Left renal pelvis (tissue), 4 donors: ENCODE measurements at places on chromosomes 3 and 15. TPM values are rescaled to one million over a fixed set of nuclear protein-coding genes. Genes with fewer than 3 reads are reported as not detected.

GRCh38 chr3:131193641-131194238 lies 167.1 kb downstream of the NEK11 start:
- DNase-seq: no peak

- DNase-seq: no peak
Observed at GRCh38 chr3:160040181-160040580, 51.5 kb downstream of the IL12A start.

- DNase-seq: no peak
Observed at GRCh38 chr3:89847955-89848354, 740.5 kb downstream of the EPHA3 start.

DNA sequence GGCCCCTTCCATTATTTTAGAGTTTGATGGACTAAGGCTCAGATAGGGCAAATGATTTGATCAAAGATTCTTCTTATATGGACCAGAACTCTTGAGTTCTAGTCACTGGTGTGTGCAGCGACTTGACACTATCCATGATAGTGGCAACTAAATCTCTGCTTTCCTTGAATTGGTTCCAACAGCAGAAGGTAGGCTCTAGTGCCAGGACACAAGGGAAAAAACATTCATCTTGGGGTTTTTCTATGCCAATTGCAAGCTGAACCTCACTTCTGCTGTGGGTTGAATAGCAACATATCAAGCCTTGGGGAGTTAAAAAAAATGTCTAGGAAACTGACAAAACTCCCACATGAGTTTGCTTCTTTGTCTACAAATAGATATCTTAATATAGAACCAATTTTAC lies 35.1 kb downstream of the CTXND1 start:
- no peak for DNase-seq

DNA sequence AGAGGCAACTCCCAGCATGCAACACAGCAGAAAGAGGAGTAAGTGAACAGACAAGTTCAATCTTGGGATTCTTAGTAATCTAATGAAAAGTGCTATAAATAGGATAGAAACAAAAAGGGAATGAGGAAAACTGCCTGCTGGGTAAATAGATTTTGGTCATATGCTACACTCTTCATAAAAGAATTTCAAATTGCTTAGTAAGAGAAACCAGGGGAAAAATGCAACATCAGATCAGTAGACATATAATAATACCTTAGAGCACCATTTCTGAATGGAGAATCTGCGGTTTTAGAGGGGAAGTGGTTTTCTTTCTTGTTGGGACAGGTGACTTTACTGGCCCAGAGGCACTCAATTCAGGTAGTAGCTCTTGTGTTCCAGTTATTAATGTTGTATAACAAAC lies 13.4 kb upstream of the TBC1D5 start:
- no peak for DNase-seq

DNA sequence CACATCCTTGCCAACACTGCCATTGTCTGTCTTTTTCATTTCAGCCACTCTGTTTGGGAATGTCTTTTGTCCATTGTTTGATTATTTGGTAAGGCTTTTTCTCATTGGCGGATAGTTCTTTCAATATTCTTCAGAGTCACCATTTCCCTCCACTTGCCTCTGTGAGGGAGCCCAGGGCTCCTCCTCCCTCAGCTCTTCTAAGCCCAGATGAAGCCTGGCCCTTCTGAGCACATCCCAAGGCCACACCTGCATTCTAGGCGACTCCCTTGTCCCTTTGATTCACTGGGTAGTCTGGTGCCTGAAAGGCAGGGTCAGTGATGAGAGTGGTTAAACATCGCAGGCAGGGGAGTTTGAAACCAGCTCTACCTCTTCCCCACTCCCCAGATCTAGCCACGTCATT lies 12.4 kb upstream of the LTF start:
- DNase-seq: no peak

DNA sequence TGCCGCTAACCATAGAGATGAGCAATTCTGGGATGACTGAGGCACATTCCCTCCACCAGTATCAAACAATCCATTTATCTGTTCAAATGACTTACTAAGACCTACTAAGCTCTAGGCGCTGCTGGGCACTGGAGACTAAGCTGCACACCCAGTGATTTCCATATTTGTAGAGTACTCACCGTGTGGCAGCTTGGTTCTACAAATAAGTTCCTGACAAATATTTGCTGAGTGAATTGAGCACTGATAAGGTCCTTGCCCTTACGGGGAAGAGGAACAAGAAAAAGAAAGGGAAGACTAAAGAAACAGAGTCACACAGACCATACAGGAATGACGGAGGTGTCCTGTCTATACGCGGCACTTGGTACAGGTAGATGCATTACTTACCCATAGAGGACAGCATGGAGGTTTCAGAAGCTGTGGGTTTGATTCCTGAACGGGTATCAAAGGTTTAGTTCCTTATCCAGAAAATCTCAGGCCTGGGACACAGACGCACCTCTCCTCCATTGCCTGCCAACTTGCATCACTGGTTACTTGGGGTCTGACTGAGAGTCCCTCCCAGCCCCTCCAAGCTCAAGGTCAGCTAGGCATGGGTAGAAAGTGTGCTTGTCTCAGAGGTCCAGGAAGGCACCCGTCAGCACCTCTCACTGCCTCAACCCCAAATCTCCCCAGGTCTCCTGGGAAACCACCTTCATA lies 298.6 kb upstream of the LYSMD4 start:
- no peak for DNase-seq

- DNase-seq: no peak
Observed at GRCh38 chr3:29475854-29476253, 195.0 kb downstream of the RBMS3 start.

GRCh38 chr3:179037351-179037750 lies 34.3 kb downstream of the ZMAT3 start:
- DNase-seq: no peak

The GPR62 gene
- polyA plus RNA-seq: 0.59 TPM

The SRGAP3 gene
- polyA plus RNA-seq: 19.3 TPM

The TRPM1 gene
- polyA plus RNA-seq: 0.27 TPM

The GPR27 gene
- 9.1 TPM for polyA plus RNA-seq

The CD200 gene
- 43.9 TPM for polyA plus RNA-seq
